ENCODE measurements at places on chromosomes 16 and 17.

- no peak for DNase-seq
Measured at GRCh38 chr17:66925811-66926500, 38.6 kb upstream of the CACNG4 start.

GRCh38 chr17:77375108-77375916 lies 234.5 kb downstream of the SEC14L1 start:
- DNase-seq = no peak

- DNase-seq = no peak
Measured at GRCh38 chr17:2155573-2155972, 100.7 kb downstream of the HIC1 start.

DNA sequence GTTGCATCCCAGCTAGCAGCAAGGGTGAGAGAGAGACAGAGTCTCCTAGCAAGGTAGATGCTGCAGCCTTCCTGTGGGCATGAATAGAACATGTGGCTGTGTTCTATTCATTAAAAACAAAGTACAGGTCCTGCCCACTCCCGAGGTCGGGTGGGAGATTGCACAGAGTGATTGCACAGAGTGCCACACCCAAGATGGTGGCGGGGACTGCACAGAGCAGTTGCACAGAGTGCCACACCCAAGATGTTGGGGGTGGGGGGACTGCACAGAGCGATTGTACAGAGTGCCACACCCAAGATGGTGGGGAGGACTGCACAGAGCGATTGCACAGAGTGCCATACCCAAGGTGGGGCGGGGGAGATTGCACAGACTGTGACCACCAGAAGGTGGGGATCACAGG lies 410.8 kb upstream of the EEF2KMT start:
- no peak for DNase-seq

GRCh38 chr17:81510785-81511553 lies 1.6 kb downstream of the ACTG1 start:
- DNase-seq = no peak

GRCh38 chr17:21198411-21198810 lies 15.6 kb downstream of the TMEM11 start:
- DNase-seq = no peak

DNA sequence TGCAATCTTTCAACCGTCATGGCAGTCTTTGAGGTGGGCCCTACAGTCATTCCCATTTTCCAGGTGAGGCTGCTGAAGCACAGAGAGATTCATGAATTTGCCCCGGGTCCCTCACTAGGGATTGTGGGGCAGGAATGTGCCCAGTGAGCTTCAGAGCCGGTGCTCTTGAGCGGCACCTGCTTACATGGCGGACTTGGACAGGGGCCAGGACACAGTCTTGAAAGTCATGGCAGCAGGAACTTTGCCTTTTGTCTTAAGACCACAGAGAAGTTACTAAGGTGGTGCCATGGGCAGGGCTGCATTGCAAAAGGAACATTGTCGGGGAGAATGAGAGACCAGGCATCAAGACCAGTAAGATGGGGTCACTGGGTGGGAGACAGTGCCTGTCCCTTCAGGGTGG lies 363.4 kb downstream of the FOXL1 start:
- DNase-seq = no peak

GRCh38 chr17:27351759-27352158 lies 57.8 kb downstream of the WSB1 start:
- DNase-seq = no peak

DNA sequence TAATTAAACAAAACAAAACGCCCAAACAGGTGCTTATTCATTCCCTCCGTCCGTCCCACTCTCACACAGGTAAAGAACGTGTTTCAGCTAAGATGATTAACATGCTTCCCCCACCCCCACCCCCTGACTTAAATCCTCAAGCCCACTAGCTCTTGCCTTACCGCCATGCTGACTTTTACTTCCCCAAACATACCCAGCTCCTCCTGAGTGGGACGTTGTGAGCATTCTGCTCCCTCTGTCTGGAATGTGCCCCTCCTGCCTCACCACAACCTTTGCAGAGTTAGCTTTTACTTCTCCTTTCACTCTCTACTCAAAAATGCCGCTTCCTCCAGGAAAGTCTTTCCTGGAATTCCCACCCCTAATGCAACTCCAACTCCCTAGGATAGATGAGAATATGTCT lies 774.0 kb upstream of the RBFOX1 start:
- no peak for DNase-seq

Data from stimulated activated CD4-positive, alpha-beta T cell treated with anti-CD3 and anti-CD28 coated beads, Interleukin-1b, Interleukin-23, amount 100 ng/mL, for 1 hour (primary cell).